ENCODE measurements at places on chromosomes 6 and 20.

DNA sequence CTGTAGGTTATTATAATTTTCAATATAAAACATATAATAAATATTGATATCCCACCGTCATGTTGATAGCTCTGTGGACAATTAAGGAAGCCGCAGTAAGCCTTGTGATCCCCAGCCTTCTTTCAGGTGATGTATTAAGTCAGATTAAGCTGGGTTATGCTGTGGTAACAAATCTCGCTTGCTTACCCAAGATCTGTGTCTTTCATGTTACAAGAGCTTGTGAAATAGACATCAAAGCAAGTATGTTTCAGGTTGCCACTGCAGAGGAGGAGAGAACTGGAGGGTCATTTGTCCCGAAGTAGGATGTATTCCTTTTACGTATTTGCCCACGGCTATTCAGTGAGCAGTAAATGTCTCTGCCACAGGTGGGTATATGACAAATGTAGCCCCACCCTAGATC, 17.8 kb upstream of the BCKDHB start:
- no peak for DNase-seq

- DNase-seq: no peak
Observed at GRCh38 chr6:107400616-107401147, 58.7 kb downstream of the PDSS2 start.

DNA sequence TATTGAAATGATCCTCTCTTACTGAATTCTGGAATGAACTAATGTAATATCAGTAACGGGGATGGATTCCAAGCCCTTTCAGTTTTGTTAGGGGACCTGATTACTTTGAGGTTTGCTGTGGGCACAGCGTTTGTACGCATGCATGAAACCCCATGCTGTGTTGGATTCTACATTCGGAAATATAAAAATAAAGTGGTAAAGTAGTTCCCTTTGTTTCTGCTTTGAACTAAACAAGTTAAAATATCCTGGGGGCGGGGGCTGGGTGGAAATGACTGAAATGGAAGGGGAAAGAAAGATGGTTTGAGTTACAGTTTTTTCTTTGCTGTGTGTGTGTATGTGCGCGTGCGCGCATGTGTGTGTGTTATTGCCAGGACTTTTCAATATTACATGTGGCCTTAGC, 196.5 kb upstream of the OPRM1 start:
- DNase-seq: no peak

DNA sequence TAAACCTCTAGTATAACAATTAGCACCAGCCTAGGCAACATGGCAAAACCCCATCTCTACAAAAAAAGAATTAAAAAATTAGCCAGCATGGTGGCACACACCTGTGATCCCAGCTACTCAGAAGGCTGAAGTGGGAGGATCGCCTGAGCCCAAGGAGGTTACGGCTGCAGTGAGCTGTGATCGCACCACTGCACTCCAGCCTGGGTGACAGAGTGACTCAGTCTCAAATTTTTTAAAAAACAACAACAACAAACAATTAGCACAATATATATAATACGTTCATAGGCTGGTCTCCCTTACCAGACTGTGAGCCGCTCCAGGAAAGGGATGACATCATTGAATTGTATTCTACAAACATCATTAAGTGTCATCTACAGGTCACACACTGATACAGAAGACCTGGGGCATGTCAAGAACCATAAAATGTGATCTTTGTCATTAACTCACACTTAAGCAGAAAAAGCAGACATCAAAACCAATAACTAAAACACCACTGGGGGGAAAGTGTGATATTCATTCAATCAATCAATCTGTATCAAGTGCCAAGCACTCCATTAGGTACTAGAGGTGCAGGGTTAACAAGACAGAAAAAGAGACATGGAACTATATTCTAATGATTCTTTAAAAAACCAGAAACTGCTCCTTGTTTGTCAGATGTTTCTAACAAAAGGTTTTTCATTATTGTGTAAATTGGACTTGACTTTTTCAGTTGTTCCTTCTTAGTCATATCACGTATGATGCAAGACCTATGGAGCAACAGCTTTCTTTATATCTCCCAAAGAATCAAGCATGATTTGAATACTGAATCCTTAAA, 17.8 kb downstream of the MAP3K5 start:
- DNase-seq: no peak

GRCh38 chr6:44917430-44917829, 410.7 kb upstream of the RUNX2 start:
- no peak for DNase-seq

GRCh38 chr6:136959471-136959891, 37.4 kb downstream of the SLC35D3 start:
- DNase-seq: no peak

All from activated CD4-positive, alpha-beta T cell treated with anti-CD3 and anti-CD28 coated beads for 4 hours (primary cell).